ENCODE measurements at places on chromosomes 12 and 14. TPM values are rescaled to one million over a fixed set of nuclear protein-coding genes. Genes with fewer than 3 reads are reported as not detected.
A peak's percentile ranks its signal among the peaks of the same experiment; 100 is the strongest.

DNA sequence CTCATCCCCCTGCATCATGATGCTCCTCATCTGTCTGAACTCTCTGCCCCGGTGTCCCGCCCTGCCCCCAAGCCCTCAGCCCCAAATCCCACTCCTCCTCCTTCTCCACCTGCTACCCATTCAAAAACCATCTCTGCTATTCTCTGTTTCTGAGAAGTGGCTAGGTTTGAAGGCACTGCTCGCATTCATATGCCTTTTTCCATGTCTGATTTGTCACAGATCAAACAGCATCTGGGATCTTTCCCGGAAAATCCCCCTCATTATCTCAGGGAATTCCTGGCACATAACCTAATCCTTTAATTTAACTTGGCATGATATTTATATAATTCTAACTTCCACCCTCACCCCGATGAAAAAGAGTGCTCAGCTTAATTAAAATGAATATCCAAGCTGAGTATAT lies 3.3 kb upstream of the ADAM20 start:
- no peak for DNase-seq

The GPRC5D gene
- total RNA-seq, result not detected

The RPL10L gene
- total RNA-seq, result not detected

DNA sequence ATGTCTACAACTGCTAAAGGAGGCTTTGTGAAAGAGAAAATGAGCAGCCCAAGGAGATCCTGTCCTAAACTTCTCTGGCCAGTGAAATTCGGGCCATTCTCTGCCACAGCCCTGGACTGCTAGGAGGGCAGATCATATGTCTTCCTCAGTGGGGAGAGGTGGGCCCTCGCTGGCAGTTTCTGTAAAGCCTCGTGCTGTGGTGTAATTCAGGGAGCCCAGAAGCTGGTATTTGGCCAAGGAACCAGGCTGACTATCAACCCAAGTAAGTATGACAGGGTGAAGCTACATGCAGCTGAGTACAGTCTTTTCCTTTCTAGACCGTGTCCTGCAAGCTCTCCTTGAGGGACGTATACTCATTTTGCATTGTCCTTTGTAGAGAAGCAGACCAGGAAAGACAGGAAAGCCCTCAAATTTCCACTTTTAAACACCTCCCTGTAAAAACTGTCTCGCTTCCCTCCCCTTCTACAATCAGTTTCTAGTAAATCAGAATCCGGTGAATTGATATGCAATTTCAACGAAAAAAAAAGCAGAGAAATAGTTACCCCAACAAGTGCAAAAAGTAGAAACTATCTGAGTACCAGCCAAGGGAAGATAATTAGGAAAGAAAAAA lies 106.8 kb downstream of the DAD1 start:
- no peak for DNase-seq

- no peak for DNase-seq
Measured at GRCh38 chr12:57099766-57100165, 10.9 kb downstream of the NAB2 start.

The HOXC10 gene
- 3.2 TPM for total RNA-seq

DNA sequence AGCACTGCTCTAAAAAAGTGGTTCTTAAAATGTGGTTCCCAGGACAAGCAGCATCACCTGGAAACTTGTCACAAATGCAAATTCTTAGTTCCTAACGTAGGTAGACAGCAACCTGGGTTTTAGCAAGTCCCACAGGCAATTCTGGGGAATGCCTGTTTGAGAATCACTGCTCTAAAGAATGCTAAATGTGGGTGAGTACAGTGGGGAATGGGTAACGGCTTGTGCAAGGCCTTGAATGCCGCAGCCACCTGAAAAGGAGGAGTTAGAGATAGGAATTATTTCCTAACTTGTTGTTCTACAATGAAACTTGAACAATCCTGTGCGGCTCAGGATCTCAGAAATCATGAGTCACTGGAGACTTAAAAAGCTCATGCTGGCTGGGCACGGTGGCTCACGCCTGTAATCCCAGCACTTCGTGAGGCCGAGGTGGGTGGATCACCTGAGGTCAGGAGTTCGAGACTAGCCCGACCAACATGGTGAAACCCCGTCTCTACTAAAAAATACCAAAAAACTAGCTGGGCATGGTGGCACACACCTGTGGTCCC lies 34.9 kb downstream of the GNS start:
- no peak for DNase-seq

DNA sequence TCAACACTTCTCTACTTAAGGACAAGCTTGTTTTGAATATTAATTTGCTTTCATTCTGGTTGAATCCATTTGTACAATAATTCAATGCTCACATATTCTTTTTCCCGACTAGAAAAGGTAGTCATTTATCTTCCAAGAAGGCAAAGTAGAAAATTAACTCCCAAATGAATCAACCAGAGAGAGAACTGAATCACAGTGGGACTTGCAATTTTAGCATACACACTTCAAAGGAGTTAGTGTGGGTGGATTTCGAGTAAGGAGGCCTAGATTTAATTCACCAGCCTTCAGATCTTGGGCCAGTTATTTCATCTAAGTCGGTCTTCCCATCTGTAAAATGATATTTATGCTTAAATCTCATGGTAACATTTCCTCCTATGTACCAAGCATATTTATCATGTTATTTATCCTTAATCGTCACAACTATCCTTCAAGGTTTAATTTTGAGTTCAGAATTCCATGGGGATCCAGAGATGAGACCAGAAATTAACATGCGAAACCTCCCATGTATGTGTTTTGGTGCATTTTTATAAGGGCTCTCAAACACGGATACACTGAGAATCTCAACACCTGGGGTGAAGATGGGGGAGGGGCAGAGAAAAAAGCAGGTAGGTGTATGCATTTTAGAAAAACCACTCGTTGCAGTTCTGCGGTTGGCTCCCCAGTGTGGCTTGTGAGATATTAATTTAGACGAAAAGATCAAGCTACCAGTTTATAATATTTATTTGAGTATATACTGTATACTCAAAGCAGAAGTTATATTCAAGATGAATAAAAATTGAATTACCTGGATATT lies 38.9 kb upstream of the IL22 start:
- no peak for DNase-seq

The LRRC10 gene
- not detected for total RNA-seq

GRCh38 chr14:32432813-32433538 lies 103.9 kb downstream of the AKAP6 start:
- DNase-seq, result no peak

DNA sequence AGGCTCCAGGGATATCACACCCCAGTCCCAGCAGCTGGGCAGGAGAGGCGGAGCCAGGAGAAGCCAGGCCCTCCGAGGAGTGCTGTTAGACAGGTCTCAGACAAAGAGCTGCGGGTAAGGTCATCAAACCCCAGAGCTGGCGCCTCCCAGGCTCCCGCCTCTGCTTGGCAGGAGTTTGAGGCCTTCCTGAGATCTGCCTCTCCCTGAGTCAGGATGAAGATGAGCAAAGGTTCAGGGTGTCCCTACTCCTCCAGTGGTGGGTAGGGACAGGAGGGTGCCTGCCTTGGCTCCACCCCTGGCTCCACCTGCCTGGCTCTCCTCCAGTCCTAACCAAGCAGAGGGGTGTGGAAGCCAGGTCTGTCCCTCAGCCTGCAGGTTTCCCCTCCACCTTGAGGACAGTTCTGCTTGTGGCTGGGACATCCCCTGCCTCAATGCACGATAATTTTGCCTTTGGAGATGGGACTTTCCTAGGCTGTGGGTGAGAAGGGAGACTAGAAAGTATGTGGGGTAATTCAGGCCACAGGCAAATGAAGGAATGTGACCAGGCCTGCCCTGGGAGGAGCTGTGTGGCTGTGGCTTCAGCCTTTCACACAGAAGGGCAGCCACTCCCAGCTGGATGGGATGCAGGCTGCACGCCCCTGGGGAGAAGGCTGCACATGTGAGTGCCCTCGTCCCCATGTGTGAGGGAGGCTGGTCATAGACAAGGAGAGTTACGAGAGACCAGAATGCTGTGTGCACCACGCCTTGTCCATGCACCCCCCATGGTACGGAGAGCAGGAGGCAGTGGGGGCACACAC lies 2.2 kb downstream of the PLEKHG6 start:
- DNase-seq, result no peak

DNA sequence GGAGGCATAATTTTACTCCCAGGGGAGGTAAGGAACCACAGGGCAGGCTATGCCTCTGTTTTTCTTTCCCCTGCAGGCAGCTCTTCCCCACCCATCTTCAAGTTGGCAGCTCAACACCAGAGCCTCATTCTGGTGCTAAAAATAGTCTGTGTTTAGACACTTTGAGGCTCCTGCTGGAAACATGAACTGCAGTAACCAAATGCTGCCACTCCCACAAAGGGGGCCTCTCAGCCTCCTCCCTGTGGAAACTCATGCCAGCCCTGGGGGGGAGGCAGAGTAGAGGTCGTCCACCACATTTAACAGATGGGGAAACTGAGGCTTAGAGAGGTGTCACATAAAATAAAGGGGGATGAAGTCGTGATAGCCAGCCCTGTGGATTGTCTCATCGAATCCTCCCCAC lies 61.4 kb downstream of the WSCD2 start:
- DNase-seq, result no peak

- DNase-seq, result no peak
Measured at GRCh38 chr14:52399921-52400595, 85.9 kb downstream of the PTGER2 start.

The POTEG gene
- not detected for total RNA-seq

- no peak for DNase-seq
Measured at GRCh38 chr12:40464121-40464520, 228.1 kb upstream of the CNTN1 start.

GRCh38 chr12:105206686-105207374 lies 29.1 kb downstream of the APPL2 start:
- DNase-seq, result no peak

- DNase-seq, result no peak
Measured at GRCh38 chr12:68984796-68985573, 52.0 kb upstream of the CPM start.

The IL23A gene
- not detected for total RNA-seq

The HOXC6 gene
- total RNA-seq, result 6.2 TPM

- DNase-seq, result no peak
Measured at GRCh38 chr14:102592763-102593060, 263 bp downstream of the RCOR1 start.

DNA sequence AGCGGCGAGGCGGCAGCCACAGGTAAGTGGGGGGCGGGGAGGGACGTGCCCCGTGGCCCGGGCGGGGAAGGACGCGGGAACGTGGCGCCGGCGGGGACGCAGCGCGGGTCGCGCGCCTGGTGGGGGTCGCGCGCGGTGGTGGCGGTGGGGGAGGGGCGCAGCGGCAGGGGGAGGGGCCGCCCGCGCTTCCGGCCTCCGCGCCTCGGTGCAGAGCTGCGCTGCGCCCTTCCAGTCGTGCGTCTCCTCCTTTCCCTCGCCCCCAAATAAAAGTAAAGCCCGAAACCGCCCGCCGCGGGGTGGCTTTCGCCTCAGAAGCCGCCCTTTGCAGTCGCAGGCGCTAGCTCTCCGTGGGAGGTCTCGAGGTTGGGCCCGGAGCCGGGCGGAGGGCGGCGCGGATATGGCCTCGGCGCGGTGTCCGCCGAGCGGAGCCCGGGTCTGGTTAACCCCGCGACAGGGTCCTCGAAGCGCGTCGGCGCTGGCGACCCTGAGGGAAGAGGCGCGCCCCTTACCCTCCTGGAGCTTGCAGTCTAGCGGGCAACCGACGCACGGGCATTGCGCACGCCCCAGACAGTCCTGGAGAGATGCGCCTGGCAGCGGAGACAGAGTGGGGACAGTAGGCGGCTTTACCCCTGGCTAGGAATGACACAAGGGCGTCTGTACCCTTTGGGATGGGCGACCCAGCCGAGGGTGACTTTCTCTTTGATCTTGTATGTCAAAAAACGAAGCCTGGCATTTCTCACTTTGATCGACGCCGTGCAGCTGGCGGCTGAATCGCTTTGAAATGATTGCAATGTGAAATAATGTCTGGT lies 589 bp downstream of the ATF1 start:
- peak; percentile 70 for DNase-seq

- peak; percentile 12 for DNase-seq
Measured at GRCh38 chr14:67815573-67816225, 691 bp downstream of the ZFYVE26 start.

DNA sequence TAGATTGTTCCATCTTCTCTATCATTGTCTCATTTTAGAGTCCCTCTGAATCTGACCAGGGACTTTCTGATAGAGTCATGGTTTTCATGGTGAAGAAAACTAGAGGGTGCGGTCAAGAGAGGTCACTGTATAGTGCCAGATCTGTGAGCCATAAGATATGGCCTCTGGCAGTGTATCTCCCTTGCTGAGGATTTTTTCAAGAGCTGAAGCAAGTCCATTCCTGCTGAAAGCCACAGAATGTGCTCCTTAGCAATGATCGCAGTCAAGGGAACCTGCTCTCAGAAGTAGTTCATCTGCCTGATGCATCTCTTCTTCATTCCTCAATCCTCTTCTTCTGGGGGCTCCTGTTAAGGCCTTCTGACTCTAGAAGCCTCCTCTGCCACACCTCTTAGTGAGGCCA lies 405.2 kb downstream of the EGLN3 start:
- no peak for DNase-seq

DNA sequence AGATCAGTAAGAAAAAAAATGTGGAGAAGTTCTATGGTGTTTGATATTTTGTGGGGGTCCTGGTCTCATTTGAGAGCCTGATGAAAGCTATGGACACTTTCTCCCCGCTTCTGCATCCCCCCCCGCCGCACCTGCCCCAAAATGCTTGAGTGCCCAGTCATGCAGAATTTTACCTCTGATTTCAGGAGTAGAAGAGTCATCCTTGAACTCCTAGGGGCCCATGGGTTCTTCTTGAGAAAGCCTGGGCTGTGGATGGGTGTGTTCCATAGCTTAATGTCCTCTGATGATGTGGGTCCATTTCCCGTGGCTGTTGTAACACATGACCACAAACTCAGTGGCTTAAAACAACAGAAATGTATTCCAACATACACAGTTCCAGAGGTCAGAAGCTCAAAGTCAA lies 248.8 kb upstream of the PWP1 start:
- DNase-seq, result no peak
